ENCODE measurements at places on chromosomes 13 and 19.

DNA sequence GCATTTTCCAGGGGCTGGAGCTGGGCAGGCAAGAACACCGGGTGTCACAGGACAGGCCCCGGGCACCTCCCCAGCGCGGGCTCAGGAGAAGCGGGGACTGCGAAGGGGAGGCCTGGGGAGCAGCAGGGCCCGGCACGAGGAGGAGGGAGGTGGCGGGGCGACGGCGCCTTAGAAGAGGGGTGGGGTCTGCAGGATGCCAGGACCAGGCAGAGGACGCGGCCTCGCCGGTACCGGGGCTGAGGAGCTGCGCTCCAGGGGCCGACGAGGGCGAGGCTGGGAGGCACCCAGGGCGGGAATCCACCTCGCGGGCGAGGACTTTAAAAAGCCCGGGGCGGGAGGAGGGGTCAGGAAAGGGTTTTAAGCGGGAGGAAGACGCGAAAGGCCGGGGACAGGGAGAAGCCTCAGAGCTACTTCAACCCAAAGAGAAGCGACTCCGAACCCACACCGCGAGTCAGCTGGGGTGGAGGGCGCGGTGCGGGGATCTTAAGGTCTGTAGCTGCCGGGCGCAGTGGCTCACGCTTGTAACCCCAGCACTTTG, 665 bp downstream of the ZNF347 start:
- peak; percentile 2 for DNase-seq

DNA sequence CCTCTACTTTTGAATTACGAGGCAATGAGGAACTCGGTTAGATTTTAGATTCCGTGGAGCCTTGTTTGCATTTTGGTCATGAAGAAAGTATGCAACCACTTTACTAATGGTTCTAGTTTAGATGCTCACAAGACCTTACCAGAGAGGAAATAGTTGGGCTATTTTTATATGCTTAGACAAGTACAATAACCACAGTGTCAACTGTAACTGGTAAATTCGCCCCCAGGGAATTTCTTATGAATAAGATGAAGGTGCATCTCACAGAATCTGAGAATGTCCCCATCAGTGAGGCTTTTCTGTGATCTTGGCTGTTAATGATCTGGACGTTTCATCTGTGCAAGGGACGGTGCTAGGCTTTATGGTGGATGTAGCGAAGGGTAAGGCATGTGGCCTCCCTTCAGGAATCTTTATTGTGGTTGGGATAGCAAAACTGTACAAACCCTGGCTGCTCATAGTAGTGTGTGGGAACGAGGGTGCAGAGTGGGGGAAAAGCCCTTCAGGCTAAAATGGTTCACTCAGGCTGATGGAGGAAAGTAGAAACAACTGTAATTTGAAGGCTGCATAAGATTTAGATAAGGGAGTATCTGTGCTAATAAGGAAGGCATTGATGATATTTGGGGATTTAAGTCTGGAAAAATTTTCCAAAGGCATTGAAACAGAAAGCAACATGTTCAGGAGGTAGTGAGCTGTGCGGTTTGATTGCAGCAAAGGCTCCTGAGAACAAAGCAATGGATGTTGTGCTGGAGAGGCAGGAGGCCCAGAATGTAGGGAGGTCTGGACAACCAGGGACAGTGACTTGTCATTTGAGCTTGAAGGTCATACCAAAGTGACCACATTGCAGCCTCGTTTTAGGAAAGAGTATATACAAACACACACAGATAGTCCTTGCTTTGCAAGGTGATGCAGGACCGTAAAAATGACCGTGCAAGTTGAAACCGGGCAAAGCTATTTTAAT, 28.4 kb downstream of the UBAC2 start:
- DNase-seq, result peak; percentile 78

DNA sequence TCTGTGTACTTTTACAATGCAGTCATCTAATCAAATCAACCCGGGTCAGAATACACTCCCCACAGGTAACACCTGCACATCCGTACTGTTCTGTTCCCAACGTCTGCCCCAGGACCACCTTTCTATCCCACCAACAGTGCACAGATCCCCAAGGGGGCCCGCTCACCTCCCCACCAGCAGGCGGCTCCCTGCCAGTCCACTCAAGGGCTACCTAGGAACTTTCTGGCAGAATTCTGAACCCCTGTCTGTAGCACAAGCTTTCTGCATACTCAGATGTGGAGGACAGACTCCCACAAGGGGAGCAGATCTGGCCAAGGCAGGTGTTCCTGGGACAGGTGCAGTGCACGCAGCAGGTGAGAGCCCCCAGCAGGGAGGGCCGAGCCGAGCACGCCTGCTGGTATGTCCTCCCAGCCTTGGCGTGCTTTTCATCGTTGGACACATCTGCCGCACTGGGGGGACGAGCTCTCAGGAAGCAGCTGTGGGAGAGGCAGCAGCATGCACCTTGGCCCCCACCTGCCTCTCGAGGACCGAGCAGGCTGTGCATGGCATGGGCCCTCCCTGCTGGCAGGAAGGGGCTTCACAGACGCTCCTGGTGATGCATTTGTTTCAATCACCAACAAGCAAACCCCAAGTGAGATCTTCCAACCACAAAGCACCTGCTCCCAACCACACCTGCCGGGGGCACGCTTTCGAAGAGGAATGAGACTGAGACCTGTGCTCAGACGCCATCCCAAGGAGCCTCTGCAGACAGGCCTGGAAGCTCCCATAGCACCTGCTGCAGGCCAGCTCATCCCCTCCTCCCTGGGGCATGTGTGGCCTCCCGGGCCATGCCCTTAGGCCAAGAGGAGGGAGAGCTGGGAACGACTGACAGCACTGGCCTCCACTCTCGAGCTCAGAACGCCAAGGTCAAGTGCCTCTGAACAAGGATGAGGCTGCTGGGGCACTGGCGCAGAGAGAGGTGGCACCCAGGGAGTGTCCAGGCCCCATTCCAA, 35.9 kb downstream of the RAB20 start:
- DNase-seq, result peak; percentile 20

DNA sequence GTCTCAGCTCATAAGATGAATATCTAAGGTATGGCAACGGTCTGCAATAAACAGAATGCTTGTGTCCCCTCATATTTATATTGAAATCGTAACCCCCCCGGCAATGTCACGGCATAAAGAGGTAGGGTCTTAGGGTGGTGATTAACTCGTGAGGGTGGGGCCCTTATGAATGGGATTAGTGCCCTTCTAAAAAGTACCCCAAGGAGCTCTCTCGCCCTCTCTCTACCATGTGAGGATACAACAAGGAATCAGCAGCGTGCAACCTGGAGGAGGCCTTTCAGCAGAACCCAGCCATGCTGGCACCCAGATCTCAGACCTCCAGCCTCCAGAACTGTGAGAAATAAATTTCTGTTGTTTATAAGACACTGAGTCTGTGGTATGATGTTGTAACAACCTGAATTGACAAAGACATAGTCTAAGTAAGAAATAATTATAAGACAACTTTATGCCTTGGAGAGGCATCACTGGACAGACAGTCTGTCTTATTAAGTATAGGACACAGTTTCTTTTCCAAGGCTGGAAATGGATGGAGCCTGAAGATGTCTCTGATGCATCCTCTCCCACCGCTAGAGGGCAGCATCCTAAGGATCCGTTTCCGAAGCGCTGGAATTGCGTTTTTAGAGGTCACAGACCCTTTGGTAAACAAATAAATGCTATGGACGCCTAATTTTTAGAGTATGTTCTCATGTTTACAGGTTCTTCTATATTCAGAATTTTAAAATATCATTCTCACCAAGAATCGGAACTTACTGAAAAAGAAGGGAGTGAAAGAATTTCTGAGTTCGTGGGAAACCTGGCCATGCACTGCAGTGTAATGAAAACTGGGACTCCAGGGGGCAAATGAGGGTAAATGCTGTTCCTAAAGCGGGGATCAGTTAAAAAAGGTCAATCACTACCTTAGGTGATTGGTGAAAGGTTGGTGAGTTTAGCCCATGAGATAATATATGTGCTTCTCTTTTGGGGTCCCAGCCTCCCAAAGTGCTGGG, 13.3 kb upstream of the LEUTX start:
- DNase-seq, result no peak

DNA sequence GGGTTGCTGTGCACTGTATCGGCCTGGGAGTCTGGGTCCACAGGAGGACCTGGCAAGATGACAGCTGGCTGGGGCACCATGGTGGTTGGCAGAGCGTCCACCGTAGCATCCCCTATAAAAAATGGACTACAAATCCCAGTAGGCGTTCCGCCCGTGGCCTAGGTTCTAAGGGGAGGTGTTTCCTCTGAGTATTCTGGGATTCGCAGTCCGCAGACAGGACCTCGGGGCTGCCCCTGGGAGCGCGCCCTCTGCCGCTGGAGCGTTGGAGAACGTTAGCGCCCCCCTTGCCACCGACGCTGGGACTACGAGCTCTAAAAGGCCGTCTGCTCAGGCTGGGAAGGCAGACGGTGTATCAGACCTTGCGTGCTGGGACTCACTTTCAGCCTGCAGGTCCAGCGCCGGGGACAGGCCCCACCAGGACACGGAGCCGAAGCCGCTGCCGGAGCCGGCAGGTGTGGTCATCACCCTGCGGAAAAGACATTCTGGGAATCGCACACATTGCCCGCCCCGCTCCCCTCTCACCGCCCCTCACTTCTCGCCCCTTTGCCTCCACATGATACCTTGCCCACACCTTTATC, 372 bp downstream of the DNAAF3 start:
- peak; percentile 45 for DNase-seq

GRCh38 chr19:1998712-1999708, 16.5 kb downstream of the BTBD2 start:
- no peak for DNase-seq

GRCh38 chr19:14554382-14554812, 17.5 kb downstream of the NDUFB7 start:
- no peak for DNase-seq

- no peak for DNase-seq
Measured at GRCh38 chr13:64471916-64472315, 2758.2 kb downstream of the PCDH9 start.

- DNase-seq, result no peak
Measured at GRCh38 chr19:31518216-31519020, 169.2 kb upstream of the TSHZ3 start.

- DNase-seq, result peak; percentile 84
Measured at GRCh38 chr19:4139614-4140236, 13.7 kb upstream of the CREB3L3 start.

DNA sequence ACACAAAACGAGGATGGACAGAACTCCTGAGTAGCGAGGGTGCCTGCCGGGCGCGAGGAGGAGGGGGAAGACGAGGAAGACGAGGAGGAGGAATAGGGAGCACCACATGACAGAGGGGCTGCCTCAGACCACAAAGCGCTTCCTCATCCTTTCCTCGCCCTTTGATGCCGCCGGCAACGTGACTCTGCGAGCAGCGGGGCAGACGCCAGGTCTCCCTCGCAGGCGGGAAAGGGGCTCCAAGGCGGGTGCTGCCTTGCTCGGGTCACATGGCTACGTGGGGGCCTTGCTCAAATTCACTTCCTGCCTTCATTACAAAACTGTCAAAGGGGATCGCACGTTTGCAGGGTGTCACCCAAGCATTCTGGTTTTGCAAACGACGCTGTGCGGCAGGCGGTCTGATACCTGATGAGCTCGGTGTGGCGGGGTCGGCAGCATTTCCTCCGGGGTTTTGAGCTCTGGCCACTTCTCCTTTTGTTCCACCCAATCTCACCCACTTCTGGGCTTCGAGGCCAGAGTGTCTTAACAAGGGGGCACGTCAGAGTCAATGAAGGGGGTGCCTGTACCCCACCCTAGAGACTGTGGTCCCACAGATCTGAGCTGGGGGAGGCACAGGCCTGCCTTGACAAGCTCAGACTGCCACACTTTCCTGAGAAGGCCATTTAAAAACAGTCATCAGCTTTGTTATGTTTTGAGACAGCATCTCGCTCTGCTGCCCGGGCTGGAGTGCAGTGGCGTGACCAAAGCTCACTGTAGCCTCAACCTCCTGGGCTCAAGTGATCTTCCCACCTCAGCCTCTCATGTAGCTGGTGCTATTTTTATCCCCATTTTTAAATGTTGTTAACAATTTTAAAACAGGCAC, 14.9 kb downstream of the MAP2K2 start:
- peak; percentile 24 for DNase-seq

GRCh38 chr19:48513289-48514122, 1.9 kb upstream of the LMTK3 start:
- DNase-seq, result peak; percentile 86
